ENCODE measurements at places on chromosomes 6 and 20.

- peak overlapping the region; percentile 77 for H3K27ac ChIP-seq
- no peaks in the 10 kb centered on the region for H3K27me3 ChIP-seq
- H3K36me3 ChIP-seq: no peaks in the 10 kb centered on the region
Measured at GRCh38 chr6:112030961-112031660, 22.8 kb upstream of the CCN6 start.

- peaks cover 7% of the 10 kb centered on the region for H3K4me1 ChIP-seq
- no peak overlapping the region for H3K4me3 ChIP-seq
- H3K27me3 ChIP-seq: no peaks in the 10 kb centered on the region
Measured at GRCh38 chr6:105897131-105897530, 189.0 kb upstream of the PRDM1 start.

DNA sequence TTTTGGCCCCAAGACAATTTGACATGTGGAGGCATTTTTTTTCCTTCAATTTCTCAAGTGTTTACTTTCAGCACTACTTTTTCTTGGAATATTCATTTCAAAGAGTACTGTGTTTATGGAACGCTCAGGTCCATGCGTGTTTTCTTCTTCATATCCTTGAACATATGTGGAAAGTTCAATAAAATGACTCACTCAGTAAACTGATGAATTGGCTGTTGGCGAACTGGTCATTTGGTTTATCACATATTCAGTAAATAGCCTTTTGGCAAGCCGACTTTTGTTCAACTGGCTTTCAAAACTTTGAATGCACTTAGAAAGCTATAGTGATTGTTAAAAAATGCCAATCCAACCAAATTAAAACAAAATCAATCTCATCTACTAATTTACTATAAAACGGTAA lies 964.6 kb upstream of the SLC35B3 start:
- peaks cover 3% of the 10 kb centered on the region for H3K4me1 ChIP-seq
- H3K4me3 ChIP-seq: no peak overlapping the region
- H3K27ac ChIP-seq: no peak overlapping the region

- H3K36me3 ChIP-seq: peaks cover 58% of the 10 kb centered on the region
- H3K27ac ChIP-seq: no peak overlapping the region
- no peaks in the 10 kb centered on the region for H3K27me3 ChIP-seq
- H3K4me3 ChIP-seq: no peak overlapping the region
- no peaks in the 10 kb centered on the region for H3K4me1 ChIP-seq
- no peak for DNase-seq
Measured at GRCh38 chr6:161128230-161128629, 136.7 kb downstream of the MAP3K4 start.

- H3K4me3 ChIP-seq: peak overlapping the region; percentile 51
- H3K27me3 ChIP-seq: no peaks in the 10 kb centered on the region
- no peaks in the 10 kb centered on the region for H3K36me3 ChIP-seq
- H3K27ac ChIP-seq: peak overlapping the region; percentile 100
- peaks cover 96% of the 10 kb centered on the region for H3K4me1 ChIP-seq
Measured at GRCh38 chr6:35727231-35727934, 9.4 kb upstream of the ARMC12 start.

GRCh38 chr20:43408848-43409576 lies 48.7 kb upstream of the SRSF6 start:
- DNase-seq: no peak
- no peak overlapping the region for H3K4me3 ChIP-seq
- H3K27ac ChIP-seq: no peak overlapping the region
- no peaks in the 10 kb centered on the region for H3K4me1 ChIP-seq
- no peaks in the 10 kb centered on the region for H3K27me3 ChIP-seq

DNA sequence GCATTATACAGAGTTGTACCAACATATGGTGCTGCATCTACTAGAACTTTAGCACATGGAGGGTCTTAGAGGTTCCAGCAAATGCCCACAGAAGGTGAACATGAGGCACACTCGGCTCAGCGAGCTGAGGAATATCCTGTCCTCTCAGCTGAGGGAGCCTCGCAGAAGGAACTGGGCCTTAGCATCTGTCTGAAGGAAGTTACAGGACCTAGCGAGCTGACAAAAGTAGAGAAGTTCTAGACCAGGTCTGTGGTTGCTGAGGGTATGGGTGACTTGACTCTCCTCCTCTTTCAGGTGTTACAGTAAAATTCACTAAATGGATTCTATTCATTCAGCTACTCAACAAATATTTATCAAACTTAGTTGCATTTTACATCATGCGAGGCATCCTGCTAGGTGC lies 157.2 kb downstream of the ZDHHC14 start:
- no peak overlapping the region for H3K4me3 ChIP-seq
- H3K36me3 ChIP-seq: peaks cover 4% of the 10 kb centered on the region
- no peak overlapping the region for H3K27ac ChIP-seq
- no peak for DNase-seq
- H3K27me3 ChIP-seq: no peaks in the 10 kb centered on the region

DNA sequence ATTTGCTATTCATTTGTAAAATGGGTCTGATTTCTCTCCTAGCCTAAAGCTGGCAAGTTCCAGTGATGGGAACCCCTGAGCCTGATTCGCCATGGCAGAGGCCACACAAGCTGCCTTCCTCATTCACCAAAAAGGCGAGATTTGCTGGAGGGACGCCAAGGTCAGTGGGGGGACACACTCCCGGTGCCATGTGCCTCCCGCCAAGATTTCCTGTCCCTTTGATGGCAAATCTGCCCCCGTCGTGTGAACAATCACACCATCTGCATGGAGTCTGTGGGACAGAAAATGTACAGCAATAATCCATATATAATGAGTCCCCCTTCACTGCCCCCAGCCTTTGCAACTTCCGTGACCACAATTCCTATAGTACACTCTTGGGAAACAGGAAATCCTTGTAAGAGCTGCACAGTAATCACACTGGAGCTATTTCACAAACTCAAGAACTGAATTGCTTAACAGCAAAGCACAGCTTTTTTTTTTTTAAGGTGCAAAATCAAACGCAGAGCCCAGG lies 15.7 kb upstream of the IGF2R start:
- DNase-seq: no peak
- no peak overlapping the region for H3K27ac ChIP-seq
- no peaks in the 10 kb centered on the region for H3K36me3 ChIP-seq
- H3K4me1 ChIP-seq: peaks cover 12% of the 10 kb centered on the region

- H3K4me3 ChIP-seq: no peak overlapping the region
- H3K36me3 ChIP-seq: no peaks in the 10 kb centered on the region
- DNase-seq: no peak
- no peaks in the 10 kb centered on the region for H3K27me3 ChIP-seq
Measured at GRCh38 chr6:82086944-82087343, 160.6 kb downstream of the IBTK start.

DNA sequence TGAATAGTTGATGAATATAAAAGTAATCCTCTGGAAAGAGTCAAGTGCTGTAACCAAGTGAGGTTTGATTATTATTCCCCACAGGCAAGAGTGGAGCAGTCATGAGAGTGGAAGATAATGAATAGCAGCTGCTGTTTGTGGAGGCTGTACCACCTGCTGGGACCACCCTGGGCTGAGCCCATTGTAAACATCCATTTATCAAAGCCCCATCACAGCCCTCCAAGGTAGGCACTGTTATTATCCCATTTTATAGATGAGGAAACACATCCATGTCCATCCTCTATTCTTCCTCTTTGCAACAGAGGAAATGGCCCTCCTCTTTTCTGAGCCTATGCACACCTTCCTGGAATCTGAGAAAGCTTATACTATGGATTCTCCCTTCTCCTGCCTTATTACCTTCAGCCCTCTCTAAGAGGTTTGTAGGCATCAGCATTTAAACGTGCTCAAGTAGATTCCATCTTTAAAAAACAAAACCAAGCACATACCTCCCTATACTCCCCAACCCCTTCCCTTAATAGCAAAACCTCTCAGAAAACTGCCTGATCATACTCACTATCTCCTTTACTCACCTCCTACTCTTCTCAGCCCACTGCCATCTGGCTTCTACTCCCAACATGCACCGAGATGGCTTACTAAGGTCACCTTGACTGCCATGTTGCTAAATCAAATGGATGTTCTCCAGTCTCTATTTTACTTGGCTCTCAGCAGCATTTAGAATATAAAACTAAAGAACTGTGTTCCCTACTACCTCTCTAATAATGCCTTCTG lies 37.1 kb downstream of the CDH22 start:
- no peak overlapping the region for H3K4me3 ChIP-seq
- no peak overlapping the region for H3K27ac ChIP-seq
- H3K4me1 ChIP-seq: no peaks in the 10 kb centered on the region

DNA sequence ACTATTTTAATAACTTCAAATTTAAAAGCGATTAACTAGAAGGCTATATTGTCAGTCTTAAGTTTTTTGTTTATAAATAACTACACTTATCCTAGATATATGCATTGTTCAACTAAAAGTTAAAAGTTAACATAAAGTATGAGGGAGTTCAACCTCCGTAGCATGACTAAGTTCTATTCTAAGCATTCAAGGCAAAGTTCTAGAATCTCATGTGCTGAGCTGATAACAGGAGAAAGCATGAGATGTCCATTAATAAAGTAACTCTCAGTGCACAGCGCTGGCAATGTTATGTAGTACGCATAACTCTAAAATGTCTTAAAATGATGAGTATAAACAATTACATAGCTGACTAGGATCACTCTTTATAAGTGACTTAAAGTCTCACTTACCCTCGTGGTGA lies 264.8 kb downstream of the RNGTT start:
- no peaks in the 10 kb centered on the region for H3K4me1 ChIP-seq
- no peak overlapping the region for H3K4me3 ChIP-seq
- no peaks in the 10 kb centered on the region for H3K36me3 ChIP-seq
- no peak for DNase-seq
- no peaks in the 10 kb centered on the region for H3K27me3 ChIP-seq

DNA sequence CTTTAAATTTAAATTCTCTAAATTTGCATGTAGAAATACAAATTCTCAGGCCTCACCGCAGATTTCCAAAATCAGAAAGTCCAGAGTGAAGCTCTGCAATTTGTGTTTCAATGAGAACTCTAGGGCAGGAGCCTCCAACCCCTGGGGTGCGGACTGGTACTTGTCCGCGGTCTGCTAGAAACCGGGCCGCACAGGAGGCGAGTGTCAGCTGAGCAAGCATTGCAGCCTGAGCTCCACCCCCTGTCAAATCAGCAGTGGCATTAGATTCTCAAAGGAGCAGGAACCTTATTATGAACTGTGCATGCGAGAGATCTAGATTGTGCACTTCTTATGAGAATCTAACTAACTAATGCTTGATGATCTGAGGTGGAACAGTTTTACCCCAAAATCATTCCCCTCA lies 203.0 kb upstream of the PCSK2 start:
- no peaks in the 10 kb centered on the region for H3K4me1 ChIP-seq
- H3K4me3 ChIP-seq: no peak overlapping the region
- H3K36me3 ChIP-seq: no peaks in the 10 kb centered on the region
- DNase-seq: no peak
- no peak overlapping the region for H3K27ac ChIP-seq
- H3K27me3 ChIP-seq: no peaks in the 10 kb centered on the region

DNA sequence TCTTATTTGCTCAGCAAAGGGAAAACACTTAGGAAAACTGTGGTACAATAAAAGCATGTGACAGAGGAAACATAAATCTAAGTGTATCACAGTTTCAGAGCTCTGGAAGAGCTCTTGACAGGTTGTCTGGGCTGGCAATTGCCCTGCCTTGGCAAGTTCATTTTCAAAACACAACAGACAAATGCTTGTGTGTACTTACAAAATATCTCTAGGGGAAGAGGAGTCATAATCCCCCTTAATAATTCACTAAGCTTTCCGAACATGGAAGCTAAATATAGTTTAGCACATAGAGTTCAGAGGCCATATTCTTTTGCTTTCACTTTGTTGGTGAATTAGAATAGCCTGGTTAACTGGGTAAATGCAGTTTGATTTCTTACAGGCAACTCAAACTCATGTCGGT lies 211.6 kb upstream of the THEMIS start:
- no peak overlapping the region for H3K27ac ChIP-seq
- no peaks in the 10 kb centered on the region for H3K27me3 ChIP-seq
- H3K4me3 ChIP-seq: peak overlapping the region; percentile 26
- peaks cover 11% of the 10 kb centered on the region for H3K4me1 ChIP-seq
- no peak for DNase-seq
- H3K36me3 ChIP-seq: no peaks in the 10 kb centered on the region

DNA sequence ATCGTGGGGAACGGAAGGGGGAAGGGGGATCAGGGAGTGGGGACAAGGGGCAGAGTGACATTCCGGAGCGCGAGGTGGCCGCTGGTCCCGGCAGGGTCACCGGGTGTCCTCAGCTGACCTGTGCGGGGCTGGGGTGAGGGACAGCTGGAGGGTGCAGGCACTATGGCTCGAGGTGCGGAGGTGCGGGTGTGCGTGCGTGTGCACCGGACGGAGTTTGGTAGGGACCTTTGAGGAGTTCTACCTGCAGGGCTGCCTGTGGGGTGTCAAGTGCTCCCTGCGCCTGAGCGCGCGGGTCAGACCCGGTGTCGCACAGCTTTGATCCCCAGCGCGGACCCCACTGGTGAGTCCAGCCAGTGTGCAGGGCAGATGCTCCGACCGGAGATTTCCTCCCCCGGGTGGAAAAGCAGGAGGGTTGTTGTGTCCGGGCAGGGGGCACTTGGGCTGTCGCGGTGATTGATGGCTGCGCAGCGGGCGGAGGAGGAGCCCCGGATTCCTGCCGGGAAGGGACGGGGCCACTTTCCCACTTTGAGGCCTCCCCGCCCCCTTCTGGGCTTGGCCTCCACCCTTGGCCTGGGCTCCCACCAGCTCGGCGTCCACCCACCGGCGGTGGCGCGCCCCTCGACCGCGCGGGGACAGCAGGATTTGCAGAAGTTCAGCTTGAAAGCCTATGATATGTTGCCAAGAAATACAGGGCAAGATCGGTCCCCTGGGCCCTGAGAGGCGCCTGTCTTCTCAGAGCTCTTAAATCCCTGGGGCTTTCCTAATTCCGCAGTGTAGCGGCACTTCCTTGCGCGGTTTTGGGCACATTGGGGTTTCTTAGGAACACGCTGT lies 658 bp downstream of the RIN2 start:
- H3K27ac ChIP-seq: peak overlapping the region; percentile 96
- peak overlapping the region; percentile 65 for H3K4me3 ChIP-seq
- H3K36me3 ChIP-seq: no peaks in the 10 kb centered on the region
- peak; percentile 85 for DNase-seq
- H3K27me3 ChIP-seq: no peaks in the 10 kb centered on the region

All from suprapubic skin (tissue), 4 donors.